ENCODE measurements at places on chromosomes 7 and 10. TPM values are rescaled to one million over a fixed set of nuclear protein-coding genes. Genes with fewer than 3 reads are reported as not detected.
A peak's percentile ranks its signal among the peaks of the same experiment; 100 is the strongest.

Gene ZYX
- 243 TPM for total RNA-seq

DNA sequence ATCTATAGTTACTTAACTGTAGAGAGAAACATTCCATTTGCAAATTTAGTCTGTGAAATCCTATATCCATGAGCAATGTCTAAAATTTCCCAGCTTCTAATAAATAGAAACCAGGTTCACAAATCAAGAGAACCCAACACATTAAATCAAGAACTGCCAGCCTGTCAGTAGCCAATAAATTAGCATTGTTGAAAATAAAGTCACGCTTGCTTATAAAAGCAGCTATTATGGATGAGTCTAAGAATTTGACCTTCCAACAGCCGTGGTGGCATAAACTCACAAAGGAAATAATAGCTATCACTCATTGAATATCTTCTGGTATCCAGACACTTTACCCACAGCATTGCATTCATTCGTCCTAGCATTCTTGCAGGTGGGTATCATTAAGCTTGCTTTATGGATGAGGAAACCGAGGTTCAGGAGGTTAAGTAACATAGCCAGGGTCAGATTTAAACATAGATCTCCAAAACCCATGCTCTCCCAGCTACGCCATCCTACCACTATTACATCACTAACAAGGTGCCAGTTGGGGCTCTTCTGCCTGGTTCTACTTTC lies 260.1 kb upstream of the YAE1 start:
- H3K4me3 ChIP-seq, result no peak overlapping the region
- no peaks in the 10 kb centered on the region for H3K36me3 ChIP-seq
- DNase-seq, result no peak

Gene ZDHHC6
- 34.7 TPM for total RNA-seq

Gene OPN4
- total RNA-seq, result not detected

DNA sequence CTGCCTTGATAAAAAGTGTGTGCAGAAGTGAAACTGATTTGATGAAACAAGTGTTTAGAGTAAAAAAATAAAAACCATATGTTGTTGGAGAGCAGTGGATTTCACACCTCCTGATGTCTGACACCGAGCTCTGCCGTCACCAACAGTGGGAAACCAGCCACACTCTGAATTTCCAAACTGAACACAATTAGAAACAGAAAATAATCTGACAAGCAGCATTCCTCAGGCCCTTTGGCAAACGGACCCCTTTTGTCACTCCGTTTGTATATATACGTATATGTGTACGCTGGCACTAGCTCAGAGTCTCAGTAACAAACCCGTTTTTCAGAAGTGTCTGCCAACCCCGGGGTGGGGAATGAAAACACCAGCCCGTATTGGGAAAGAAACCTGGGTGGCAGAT lies 32.4 kb downstream of the TACC2 start:
- no peak for DNase-seq
- H3K27me3 ChIP-seq, result no peaks in the 10 kb centered on the region
- peak overlapping the region; percentile 7 for H3K4me3 ChIP-seq
- no peaks in the 10 kb centered on the region for H3K36me3 ChIP-seq
- peaks cover 3% of the 10 kb centered on the region for H3K4me1 ChIP-seq

Gene NUTM2D
- total RNA-seq, result 8.8 TPM

- no peaks in the 10 kb centered on the region for H3K36me3 ChIP-seq
- DNase-seq, result no peak
- no peaks in the 10 kb centered on the region for H3K4me1 ChIP-seq
- no peak overlapping the region for H3K4me3 ChIP-seq
Observed at GRCh38 chr10:77949167-77949566, 22.6 kb upstream of the DLG5 start.

Gene STEAP1
- total RNA-seq, result 1.4 TPM

Gene NPY4R
- 0.69 TPM for total RNA-seq

Gene SEMA4G
- 20.4 TPM for total RNA-seq

DNA sequence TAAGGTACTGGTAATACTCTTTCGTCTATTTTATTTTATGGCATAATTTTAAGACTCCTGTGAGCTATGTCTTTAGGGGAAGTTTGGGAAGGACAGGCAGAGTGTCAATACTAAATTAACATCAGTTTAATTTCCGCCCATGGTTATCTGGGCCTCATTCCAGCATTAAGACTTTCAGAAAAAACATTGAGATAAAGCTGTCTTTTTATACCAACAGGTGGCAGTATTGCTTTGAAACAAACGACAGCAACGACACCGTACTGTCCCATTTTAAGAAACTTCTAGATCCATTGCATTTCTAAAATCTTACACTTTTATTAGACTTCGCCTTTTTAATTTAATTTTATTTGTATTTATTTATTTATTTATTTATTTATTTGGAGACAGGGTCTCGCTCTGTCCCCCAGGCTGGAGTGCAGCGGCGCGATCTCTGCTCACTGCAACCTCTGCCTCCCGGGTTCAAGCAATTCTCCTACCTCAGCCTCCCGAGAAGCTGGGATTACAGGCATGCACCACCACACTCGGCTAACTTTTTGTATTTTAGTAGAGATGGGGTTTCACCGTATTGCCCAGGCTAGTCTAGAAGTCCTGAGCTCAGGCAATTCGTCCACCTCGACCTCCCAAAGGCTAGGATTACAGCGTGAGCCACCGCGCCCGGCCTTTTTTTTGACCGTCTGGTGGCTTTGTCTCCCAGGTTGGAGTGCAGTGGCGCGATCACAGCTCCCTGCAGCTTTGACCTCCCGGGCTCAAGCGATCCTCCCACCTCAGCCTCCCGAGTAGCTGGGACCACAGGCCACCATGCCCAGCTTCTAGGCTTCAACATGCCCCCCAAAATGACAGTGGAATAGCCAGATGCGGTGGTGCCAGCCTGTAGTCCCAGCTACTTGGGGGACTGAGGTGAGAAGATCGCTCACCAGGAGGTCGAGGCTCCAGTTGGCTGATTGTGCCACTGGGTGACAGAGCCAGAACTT lies 78.7 kb upstream of the C1GALT1 start:
- peak; percentile 45 for DNase-seq
- peaks cover 20% of the 10 kb centered on the region for H3K4me1 ChIP-seq
- H3K27me3 ChIP-seq, result no peaks in the 10 kb centered on the region
- no peak overlapping the region for H3K27ac ChIP-seq
- no peaks in the 10 kb centered on the region for H3K36me3 ChIP-seq

DNA sequence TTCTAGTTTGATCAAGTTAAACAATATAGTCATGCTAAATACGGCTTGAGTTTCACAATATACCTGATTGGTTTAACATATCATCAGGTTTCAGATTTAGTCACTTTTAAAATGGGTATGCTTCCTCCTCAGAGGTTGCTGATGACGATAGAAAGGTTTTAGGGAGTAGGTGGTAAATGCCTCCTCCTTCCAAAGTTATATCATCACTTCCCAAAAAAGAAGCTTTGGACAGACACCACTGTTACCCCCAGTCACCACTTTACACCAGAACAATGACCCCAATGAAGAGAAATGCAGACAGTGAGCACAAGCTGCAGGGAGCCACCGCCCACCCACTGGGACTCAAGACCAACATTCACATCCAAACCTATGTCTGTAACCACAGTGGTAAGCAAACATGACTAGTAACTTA lies 244.6 kb downstream of the SORCS1 start:
- H3K4me1 ChIP-seq, result peaks cover 12% of the 10 kb centered on the region
- no peak for DNase-seq
- H3K27me3 ChIP-seq, result no peaks in the 10 kb centered on the region
- H3K4me3 ChIP-seq, result no peak overlapping the region
- no peaks in the 10 kb centered on the region for H3K36me3 ChIP-seq

DNA sequence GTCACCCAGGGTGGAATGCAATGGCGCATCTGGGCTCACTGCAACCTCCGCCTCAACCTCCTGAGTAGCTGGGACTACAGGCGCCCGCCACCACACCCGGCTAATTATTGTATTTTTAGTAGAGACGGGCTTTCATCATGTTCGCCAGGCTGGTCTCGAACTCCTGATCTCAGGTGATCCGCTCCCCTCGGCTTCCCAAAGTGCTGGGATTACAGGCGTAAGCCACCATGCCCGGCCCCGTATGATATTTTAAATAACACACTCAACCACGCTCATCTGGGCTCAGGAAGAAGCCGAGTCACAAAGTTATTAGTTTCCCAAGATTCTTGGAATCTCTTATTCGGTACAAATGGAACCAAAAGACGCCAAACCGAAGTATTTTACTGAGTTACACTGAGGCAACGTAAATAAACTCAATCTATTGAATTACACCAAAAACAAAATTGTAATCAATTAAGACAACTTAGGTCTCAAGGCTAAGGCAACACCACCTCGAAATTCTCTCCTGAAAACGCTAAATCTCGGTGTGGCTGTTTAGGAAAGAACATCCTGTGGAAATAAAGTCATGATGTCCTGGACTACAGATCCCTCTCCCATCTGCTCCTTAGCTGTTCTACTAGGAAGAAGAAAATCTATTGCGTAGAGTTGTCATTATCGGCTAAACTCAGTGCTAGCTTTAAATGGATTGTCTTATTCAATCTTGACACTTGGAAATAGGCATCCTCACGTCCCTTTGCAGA lies 910 bp downstream of the ARHGAP19 start:
- H3K4me1 ChIP-seq, result peaks cover 7% of the 10 kb centered on the region
- H3K36me3 ChIP-seq, result peaks cover 6% of the 10 kb centered on the region
- peak overlapping the region; percentile 94 for H3K27ac ChIP-seq

Gene BLNK
- 17.8 TPM for total RNA-seq

GRCh38 chr7:31214751-31215150 lies 125.8 kb downstream of the NEUROD6 start:
- no peak overlapping the region for H3K4me3 ChIP-seq
- no peak for DNase-seq
- H3K27ac ChIP-seq, result no peak overlapping the region
- H3K27me3 ChIP-seq, result no peaks in the 10 kb centered on the region
- H3K4me1 ChIP-seq, result no peaks in the 10 kb centered on the region

GRCh38 chr7:31858055-31858454 lies 171.0 kb downstream of the PPP1R17 start:
- no peak overlapping the region for H3K4me3 ChIP-seq
- H3K4me1 ChIP-seq, result no peaks in the 10 kb centered on the region
- no peak for DNase-seq
- no peak overlapping the region for H3K27ac ChIP-seq
- H3K27me3 ChIP-seq, result no peaks in the 10 kb centered on the region

DNA sequence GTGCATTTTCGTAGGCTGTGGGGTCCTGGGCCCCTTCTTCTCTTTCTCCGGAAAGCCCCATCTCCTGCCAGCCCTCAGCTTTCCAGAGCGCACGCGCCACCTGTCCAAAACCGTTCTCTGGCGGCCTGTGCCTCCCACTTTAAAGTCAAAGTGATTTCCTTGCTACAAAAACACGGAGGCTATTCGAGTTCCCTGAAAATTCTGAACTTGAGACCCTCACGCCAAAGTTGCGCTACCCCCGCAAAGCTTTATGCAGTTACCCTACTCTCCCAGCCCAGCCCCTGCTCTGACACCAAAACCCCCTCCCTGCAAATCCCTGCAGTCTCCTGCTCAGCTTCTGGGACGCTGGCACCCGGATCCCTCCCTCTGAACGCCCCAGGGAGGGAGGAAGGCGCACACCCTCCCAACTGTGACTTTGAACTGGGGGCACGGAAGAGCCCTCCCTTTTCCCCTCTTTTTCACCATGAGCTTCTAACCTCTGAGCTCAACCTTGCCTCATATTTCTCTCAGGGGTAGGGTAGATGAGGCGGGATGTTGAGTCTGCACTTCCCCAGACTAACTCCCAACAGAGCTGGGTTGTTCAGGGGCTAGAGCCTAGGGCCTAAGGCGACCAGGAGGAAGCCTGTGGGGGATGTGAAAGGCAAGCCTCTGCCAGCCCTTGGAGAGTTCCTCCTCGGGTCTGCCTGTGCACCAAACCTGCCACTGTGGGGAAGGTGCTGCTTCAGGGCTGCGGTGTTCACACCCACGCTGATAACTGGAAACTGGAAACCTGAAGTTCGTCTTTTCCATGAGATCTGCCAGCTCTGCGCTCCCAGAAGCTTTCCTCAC lies 2.7 kb upstream of the PAX4 start:
- no peaks in the 10 kb centered on the region for H3K27me3 ChIP-seq
- no peak overlapping the region for H3K4me3 ChIP-seq
- H3K36me3 ChIP-seq, result no peaks in the 10 kb centered on the region
- no peak overlapping the region for H3K27ac ChIP-seq

DNA sequence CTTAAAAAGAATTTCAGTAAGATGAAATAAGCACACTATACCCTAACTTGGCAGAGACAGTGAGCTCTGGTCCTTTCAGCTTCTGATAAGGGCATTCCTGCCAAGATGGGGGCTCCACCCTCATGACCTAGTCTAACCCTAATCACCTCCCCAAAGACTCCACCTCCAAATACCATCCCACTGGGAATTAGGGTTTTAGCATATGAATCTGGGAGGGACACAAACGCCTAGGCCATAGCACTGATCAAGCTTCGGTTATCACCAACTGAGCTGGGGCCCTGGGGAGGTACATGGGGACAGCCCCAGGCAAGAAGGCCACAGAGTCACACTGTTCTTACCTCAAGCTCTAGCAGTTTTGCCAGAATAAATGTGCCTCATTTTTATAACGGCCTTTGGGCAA lies 31.4 kb downstream of the PALS2 start:
- DNase-seq, result no peak
- H3K27ac ChIP-seq, result no peak overlapping the region
- no peak overlapping the region for H3K4me3 ChIP-seq
- no peaks in the 10 kb centered on the region for H3K27me3 ChIP-seq
- no peaks in the 10 kb centered on the region for H3K4me1 ChIP-seq

GRCh38 chr10:43862756-43863155 lies 214.1 kb upstream of the ZNF32 start:
- no peak overlapping the region for H3K4me3 ChIP-seq
- H3K36me3 ChIP-seq, result no peaks in the 10 kb centered on the region
- peak overlapping the region; percentile 48 for H3K27ac ChIP-seq
- H3K4me1 ChIP-seq, result peaks cover 10% of the 10 kb centered on the region
- DNase-seq, result no peak
- no peaks in the 10 kb centered on the region for H3K27me3 ChIP-seq

GRCh38 chr7:66352071-66352470 lies 146.9 kb downstream of the TPST1 start:
- peaks cover 8% of the 10 kb centered on the region for H3K4me1 ChIP-seq
- H3K36me3 ChIP-seq, result no peaks in the 10 kb centered on the region
- peak overlapping the region; percentile 27 for H3K27ac ChIP-seq

Gene PLPP4
- not detected for total RNA-seq

DNA sequence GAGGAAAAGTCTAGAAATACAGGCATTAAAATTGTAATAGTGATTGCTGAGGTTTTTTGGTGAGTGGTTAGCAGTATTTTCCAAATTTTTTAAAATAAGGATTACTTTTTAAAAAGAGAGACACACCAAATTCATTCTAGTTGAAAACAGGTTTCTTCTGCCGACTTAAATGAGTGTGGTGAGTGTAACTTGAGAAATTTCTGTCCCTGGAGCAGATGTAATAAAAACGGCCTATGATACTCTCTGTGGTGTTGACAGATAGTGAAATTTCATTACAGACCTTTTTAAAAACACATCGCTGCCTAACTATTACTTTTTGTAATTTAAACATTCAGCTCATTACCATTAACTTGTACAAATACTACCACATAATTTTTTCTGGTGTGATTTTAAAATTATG lies 90.1 kb downstream of the CYP51A1 start:
- no peak for DNase-seq
- H3K36me3 ChIP-seq, result peaks cover 27% of the 10 kb centered on the region
- no peak overlapping the region for H3K4me3 ChIP-seq
- no peaks in the 10 kb centered on the region for H3K4me1 ChIP-seq
- H3K27ac ChIP-seq, result no peak overlapping the region
- no peaks in the 10 kb centered on the region for H3K27me3 ChIP-seq

Gene PGAM2
- 0.91 TPM for total RNA-seq

- no peak overlapping the region for H3K27ac ChIP-seq
- H3K4me1 ChIP-seq, result peaks cover 4% of the 10 kb centered on the region
- no peaks in the 10 kb centered on the region for H3K36me3 ChIP-seq
- DNase-seq, result no peak
- no peaks in the 10 kb centered on the region for H3K27me3 ChIP-seq
Observed at GRCh38 chr7:87671-88070, 104.7 kb upstream of the FAM20C start.

Gene PRLHR
- not detected for total RNA-seq
